ENCODE measurements at places on chromosomes 6 and 20. TPM values are rescaled to one million over a fixed set of nuclear protein-coding genes. Genes with fewer than 3 reads are reported as not detected.
A peak's percentile ranks its signal among the peaks of the same experiment; 100 is the strongest.

DNA sequence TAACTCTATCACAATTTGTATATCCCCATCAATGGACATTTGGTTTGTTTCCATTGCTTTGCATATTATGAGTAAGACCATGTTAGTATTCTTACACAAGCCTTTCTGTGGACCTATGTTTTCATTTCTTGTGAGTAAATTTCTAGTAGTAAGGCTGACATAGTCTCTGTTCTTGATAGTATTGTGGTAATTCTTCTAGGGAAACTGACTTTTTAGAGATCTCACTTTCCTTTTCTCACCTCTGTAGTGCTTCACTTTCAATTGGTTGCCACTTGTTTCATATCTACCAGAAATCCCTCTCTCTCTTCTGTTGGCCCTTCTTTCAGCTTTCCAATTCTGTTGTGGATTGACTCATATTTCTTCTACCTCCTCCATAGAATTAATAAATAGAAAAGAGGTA is 8.5 kb downstream of the ISM1 start:
- DNase-seq: no peak

ZC2HC1B gene
- total RNA-seq: not detected

DNA sequence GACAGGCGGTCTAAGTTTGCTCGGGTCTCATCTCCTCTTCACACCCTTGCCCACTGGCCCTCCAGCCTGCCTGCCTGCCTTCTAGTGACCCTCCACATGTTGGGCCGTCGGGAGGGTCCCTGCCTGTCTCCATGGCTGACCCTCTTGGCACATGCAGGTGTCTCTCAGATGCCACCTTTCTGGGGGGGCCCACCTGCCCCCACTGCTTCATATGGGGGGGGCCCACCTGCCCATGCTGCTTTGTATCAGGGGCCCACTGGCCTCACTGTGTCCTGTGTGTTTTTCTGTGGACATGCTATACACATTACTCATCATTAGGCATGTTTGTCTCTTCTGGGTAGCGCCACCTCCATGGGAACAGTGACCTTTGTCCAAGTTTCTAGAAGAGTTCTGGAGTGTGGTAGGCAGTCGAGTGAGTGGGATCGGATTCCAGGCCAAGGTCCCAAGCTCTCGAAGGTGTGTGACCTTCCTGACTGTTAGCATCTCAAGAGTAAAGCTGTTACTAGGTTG is 40.4 kb upstream of the KIF25 start:
- no peak for DNase-seq

PCK1 gene
- total RNA-seq: not detected

DNA sequence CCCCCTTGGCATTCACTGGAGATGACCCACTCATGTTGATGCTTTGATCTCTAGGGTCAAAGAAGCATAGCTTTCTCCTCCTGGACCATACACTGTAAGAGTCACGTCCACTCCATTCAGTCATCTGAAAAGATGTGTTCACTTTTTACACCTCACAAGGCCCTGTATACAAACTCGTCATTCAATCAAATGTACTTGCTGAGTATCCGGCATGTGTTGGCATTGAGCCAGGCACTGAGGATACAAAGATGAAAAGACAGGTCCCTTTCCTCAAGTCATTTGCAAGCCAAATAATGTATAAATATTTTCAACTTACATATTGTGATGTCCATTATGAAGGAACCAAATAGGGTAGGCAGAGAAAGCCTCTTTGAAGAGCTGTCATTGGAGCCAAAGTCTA is 32.6 kb upstream of the CSNK2A1 start:
- DNase-seq: peak; percentile 81

TFAP2D gene
- total RNA-seq: not detected

GRCh38 chr20:21436205-21436604 is 38.9 kb upstream of the NKX2-4 start:
- DNase-seq: peak; percentile 44

PABPC1L gene
- total RNA-seq: 1.3 TPM

All from dermis blood vessel endothelial cell (primary cell).